ENCODE measurements at places on chromosomes 7 and 10.

- no peak for DNase-seq
Measured at GRCh38 chr7:49125246-49125645, 200.9 kb downstream of the CDC14C start.

DNA sequence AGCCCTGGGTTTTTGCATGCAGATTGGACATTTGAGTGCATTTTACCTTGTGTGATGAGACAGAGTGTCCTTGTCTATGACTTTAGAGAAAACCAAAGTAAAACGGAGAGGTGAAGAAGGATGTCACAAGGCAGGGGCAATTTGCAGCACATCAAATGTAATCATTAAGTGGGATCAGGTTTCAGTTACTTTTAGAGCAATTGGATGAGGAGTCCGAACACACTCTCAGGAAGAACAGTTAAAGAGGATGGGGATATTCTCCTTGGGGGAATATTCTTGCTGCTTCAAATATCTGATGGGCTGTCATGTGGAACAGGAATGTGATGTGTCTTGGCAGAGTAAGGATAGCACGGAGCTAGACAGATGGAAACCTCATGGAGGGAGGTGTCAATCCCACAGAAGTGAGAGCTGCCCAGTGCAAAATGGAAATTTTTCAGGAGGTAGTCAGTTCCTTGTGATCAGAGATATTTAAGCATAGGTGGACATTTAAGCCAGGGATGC lies 757 bp downstream of the RAB19 start:
- no peak for DNase-seq

DNA sequence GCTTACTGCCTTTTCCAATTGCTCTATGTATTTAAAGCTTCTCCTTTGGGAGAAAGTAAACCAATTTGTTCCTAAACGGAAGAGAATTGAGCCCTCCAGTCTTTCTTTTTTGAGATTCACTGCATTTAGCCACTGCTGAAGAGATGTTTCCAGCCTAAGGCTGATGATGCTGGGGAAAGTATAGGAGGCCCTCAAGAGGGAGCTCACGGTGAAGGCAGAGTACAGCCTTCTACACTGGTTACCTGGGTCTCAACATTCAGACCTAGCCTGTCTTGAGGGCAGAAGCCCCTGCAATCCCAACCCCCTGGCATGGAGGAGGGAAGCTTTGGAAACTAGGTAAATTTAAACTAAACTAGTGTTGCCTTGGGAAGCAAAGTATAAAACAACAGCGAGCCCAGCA lies 316.7 kb upstream of the TPK1 start:
- DNase-seq, result no peak

DNA sequence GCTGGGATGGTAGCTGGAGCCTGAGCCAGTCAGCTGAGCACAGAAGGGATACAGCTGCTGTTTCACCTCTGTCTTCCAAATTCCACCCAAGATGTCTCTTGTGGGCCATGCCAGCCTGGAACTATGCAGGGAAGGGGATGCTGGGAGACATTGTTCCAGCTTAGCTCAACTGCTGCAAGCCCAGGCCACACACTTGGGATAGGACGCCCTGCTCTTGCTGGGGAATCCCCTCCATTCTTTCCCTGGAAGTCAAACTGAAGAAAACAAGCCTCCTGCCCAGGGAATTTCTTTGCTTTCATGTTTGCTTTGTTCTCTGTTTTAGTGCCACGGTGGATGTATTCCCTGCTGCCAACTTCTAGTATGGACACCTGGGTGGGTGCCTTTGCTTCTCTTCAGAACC lies 55.2 kb upstream of the CDK13 start:
- DNase-seq, result no peak

DNA sequence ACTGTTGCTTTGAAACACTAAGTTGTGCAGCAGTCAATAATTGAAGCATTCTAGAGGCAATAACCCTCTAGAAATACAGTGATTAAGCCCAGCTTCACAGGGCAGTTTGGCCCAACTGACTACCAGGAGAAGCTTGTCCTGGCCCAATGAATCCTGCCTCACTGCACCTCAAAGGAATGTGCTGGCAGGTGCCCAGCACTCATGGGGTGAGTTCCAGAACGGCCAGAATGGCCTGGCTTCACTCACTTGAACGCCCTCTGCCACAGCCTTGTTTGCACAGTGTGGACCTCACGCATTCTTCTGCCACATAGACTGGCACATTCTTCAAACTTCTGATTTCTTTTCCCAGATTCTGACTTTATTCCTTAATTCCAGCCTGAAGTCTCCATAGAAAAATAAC lies 6.6 kb upstream of the ITIH2 start:
- no peak for DNase-seq

- no peak for DNase-seq
Measured at GRCh38 chr10:116158036-116158435, 115.0 kb downstream of the GFRA1 start.

DNA sequence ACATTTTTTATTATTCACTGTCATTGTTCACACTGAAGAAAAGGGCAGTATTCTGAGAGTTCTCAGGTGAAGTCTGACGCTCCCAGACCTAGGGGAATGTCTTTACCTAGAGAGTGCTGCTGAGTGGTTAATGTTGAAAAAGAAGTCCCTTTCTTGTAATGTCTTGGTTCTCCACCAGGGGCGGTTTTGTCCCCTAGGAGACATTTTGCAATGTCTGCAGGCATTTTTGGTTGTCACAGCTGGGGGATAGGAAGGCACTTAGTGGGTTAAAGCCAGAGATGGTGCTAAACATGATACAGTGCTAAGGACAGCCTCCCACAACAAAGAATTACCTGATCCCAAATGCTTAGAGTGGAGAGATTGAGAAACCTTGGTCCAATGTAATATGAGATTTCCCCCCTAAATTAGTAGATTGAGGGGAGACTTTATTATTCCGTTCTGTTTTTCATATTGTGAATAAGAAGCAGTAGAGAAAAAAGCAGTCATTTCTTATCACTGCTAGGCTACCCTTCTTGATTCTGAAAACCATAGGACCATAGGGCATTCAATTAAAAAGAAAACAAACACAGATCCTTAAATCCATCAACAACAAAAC lies 13.1 kb downstream of the UMAD1 start:
- no peak for DNase-seq

GRCh38 chr10:36612436-36612835 lies 513.0 kb upstream of the ANKRD30A start:
- DNase-seq, result no peak

DNA sequence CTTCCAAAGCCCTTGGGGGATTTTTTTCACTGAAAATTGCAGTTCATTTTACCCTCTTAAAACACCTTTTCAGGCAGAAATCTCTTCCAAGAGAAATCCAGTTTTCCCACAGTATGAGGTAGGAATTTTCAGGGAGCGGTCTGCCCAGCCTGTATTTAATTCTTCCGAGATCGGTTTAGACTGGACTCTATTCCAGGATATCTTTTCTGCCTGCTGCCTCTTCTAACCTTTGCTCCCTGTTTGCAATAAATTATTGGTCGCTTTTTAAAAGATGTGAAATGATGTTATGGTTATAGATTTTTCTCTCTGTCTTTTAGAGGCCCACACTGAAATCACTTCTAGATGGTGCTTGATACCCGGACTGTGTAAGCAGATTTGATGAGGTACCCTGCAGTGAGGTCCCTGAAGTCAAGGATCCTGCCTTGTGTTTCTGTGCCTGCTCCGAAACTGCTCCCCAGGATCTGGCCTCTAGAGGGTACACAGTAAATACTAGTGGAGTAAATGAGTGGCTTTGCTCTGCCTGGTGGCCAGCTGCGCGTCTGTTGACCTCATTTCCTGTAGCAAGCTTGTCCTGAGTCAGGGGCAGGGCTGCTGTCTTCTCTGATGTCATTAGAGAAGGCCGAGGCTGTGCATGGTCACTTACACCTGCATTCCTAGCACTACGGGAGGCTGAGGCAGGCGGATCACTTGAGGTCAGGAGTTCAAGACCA lies 191.6 kb downstream of the FANK1 start:
- DNase-seq, result no peak

DNA sequence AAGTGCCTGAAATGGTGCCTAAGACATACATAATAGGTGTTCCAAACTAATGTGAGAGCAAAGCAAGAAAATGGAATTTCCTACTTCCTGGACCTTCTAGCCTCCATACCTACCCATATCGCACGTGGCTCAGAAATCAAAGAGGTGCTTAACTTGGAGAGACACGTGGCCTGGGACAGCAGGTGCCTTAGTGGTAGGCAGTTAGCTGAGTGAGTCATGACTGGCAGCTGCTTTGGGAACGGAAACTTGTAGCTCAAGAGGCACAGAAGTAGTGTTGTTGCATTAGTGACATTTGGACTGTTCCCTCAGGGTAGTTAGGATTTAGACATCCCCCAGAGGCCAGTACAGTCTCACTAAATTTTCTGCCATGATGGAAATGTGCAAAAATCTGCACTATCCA lies 12.0 kb upstream of the BMPER start:
- no peak for DNase-seq

DNA sequence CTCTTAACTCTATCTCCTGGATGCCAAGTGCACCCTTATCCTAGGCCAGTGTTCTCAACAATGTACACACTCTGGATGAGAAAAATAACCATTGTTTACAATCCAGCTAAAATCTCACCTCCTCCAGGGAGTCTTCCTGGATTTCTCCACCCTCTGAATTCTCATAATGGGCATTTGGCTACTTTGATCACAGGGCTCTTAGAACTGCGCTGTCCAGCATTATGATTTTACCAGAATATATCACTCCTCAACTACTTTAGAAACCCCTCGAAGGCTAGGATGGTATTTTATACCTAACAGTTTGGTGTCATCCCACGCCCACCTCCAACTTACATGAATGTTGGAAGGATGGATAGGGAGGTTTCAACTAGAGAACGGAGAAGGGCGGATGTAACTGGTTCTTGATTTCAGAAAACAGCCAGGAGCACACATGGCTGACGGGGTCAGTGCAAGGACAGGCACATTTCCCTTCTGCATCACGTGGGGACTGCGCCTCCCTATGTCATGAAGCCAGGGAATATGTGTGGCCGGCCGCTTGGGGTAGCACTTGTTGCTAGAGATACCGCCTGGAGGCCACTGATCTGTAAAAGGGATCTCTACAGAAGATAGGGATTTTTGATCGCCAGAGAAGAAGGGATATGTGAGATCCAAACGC lies 1.2 kb upstream of the ATP6V0E2 start:
- DNase-seq, result no peak

DNA sequence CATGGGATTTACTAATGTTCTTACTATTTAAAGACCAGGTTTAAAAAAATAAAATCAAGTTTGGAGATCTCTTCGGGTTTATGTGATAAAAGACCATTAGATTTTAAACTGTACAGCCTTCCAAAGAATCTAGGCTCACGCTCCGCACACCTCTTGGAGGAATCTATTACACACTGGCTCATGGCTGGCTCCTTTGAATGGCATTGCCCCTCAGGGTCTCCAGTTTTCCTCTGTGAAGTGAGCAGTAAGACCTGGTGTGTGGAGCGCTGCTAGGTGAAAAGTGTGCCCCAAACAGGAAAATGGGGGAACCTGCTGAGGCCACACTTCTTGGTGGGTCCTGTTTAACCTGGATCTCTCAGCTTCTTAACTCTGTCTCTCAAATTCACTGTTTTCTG lies 142.3 kb downstream of the KAT6B start:
- DNase-seq, result no peak

GRCh38 chr7:112757337-112757736 lies 32.9 kb downstream of the TMEM168 start:
- no peak for DNase-seq

DNA sequence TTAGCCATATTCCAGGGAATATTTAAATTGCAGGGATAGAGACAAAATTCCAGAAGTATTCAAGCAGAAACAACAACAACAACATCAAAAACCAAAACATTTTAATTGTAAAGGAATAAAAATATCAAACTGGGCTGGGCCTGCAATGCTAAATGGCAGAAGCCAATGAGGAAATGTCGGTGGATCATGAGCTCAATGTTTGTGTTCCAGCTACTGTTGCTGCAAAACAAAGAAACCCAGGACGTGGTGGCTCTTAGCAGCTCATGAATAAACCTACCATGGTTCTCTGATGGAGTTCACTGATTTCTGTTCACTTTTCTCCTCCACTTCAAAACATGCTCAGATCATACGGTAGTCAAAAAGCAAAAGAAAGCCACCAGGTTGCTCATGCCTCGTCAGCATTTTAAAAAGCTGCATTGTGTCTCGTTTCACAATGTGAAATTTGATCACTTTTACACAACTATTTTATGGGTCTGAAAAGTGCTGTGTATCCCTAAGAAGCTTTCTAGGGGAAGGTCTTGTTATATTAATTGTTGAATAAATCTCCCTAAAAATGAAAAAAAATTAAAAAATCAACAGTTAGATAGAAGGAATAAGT lies 54.0 kb downstream of the ASNS start:
- no peak for DNase-seq

DNA sequence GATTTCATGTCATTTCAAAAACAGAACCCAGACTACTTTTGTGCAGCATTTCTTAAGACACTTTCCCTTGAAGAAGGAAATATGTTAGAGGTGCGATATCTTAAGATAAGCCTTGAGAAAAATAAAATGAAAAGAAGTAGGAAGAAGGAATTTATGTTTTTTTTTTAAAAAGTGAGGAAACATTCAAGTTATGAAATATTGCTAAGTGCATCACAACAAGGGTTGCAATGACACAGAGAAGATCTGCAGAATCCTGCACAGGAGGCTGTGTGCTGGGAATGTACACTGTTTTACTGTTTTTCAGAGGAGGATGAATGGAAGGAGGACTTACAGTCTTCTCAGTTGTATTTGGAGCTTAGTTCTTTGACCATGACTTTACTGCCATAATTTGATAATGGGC lies 79.8 kb upstream of the NME8 start:
- DNase-seq, result no peak

GRCh38 chr7:141158561-141158960 lies 84.7 kb downstream of the TMEM178B start:
- DNase-seq, result no peak

DNA sequence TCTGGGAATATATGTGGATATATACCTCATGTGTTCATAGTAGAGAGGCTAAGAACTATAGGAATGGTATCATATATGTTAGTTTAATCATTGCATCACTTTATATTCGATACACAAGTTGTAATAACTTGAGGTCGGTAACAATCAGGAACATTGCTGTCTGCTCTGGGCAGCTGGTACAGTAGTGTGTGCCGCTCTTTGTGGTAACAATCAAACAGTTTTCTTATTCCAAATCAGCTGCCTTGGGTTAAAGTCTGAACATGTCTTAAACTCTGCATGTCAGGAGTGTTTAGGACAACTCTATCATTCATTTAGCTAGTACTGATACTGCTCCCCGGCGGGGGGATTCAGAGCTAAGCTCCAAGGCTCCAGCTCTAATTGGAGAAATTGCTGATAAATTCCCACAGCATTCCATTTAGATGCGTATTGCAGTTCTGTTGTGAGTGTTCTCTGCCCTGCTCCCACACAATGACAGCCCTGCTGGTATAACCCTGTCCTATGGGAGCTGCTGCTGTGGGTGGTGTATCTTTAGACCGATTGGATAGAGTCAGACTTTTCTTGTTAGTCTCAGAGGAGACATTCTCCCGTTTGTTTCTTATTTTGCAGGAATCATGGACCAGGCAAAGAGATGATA lies 707.5 kb upstream of the FZD8 start:
- DNase-seq, result no peak

All from glomerular endothelial cell (primary cell).